ENCODE measurements at places on chromosomes 1 and 21.

- DNase-seq = peak; percentile 81
Measured at GRCh38 chr21:41878831-41879189, 334 bp downstream of the PRDM15 start.

DNA sequence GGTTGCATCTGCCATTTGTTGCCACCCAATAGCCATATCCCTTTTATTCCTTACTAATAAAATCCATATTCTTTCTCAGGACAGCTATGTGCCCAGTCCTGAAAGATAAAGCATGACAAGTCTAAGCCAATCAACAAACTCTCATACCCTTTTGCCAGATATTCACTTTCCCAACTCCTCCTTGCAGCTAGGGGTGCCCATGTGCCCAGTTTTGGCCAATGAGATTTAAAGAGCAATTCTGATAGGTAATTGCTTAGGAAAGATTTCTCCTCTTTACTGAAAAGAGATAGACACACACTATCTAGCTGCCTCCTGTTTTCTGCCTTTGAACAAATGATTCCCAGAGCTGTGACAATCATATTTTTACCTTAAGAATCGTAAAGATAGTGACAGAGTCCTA lies 55.1 kb upstream of the LRRC8D start:
- DNase-seq = no peak

- DNase-seq = no peak
Measured at GRCh38 chr1:56378341-56379070, 200.9 kb downstream of the PLPP3 start.

- DNase-seq = no peak
Measured at GRCh38 chr1:31517301-31517700, 59.0 kb upstream of the TINAGL1 start.

DNA sequence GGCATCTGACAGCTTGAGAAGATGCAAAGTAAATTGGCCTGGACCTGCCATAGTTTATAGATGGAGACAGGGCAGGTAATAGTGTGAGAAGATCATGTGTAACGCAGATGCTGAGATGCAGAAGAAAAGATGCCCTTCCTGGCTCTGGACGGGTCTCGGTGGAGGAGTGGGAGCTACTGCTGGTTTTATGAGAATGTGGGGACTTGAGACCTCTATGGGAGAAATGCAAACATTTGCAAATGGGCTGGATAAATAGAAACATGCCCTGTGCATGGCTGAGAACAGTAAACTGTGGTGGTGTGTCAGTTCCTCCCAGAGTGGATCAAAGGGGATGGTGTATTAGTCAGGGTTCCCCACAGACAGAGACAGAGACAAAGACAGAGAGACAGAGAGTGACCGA lies 21.9 kb downstream of the UBASH3A start:
- peak; percentile 38 for DNase-seq
